ENCODE measurements at places on chromosomes 16 and 17. TPM values are rescaled to one million over a fixed set of nuclear protein-coding genes. Genes with fewer than 3 reads are reported as not detected.

DNA sequence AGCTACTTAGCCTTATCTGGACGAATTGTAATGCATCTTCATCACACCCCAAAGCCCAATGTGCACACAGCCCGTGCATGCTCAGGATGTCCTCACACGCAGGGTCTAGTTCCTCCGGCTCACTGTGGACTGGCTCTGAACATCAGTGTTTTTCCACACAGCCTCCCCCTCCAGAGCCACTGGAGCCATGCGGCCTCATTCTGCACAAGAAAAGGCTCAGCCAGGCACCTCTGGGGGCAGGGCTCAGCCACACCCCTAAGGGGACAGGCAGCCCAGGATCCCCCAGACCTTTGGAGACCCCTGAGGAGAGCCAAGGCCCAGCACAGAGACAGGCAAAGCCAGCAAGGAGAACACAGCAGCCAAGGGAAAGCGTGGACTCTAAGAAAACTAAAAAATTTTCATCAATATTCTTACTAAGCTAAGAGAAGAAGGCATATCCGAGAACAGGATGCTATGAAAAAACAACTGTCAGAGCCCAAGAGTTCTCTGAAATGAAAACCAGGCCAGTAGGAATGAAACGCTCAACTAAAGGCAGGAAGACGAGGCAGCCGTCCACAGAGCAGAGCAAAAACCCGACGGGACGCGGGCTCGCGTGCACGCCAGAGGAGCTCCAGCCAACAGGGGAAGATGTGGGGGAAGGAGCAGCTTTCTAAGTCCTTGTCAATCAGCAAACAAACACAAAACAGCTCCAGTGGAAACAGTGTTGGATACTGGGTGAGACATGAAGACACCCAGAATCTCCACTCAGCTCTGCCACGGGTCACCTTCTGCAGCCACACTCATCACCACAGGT is 34.5 kb downstream of the MAP1LC3B start:
- DNase-seq, result no peak

DNA sequence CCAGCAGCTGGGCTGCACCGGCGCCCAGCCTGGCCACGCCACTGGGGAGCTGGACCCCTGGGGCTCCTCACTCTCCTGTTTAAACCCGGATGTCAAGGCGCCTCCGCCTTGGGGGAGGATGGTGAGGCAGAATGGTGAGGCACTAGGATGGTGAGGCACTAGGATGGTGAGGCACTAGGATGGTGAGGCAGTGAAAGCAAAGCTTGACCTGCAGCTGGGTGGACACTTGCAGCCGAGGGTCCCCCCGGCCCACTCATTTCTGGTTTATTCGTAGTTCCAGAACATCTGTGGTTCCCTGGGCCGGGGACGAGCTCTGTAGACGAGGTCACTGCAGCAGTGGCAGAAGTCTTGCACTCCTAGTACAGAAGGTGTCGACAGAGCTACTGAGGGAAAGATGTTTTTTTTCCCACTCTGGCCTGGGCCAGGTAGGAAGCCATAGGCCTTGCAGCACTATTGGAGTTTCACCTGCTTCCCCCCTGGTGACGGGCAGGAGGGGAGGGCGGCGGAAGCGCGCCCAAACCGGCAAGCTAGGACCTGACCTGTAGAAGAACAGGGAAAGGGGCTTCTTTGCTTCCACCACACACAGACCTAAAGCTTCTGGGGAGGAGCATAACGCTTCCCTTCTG is 1.1 kb upstream of the HNF1B start:
- no peak for DNase-seq

LLGL2 gene
- 1.6 TPM for polyA plus RNA-seq

GRCh38 chr17:20073055-20073979 is 64.2 kb downstream of the SPECC1 start:
- DNase-seq, result no peak

- DNase-seq, result no peak
Observed at GRCh38 chr16:72246423-72246822, 74.5 kb upstream of the PMFBP1 start.

CFAP119 gene
- 4.7 TPM for polyA plus RNA-seq

PSME3IP1 gene
- 68.5 TPM for polyA plus RNA-seq
